ENCODE measurements at places on chromosomes 2 and 18.
A peak's percentile ranks its signal among the peaks of the same experiment; 100 is the strongest.

DNA sequence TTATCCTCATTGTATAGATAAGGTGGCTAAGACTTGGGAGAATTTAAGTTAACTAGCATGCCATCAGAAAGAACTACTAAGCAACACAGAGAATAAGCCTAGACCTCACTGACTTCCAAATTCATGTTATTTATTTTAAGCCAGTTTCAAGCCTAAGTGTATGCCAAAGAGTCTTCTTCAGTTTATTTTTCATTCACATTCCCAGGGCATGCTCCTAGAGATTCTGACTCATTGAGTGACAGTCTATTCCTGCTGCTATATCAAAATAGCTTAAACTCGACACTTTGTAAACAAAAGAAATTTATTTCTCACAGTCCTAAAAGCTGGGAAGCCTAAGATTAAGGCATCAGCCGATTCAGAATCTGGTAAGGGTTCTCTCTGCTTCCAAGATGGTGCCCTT is 467.1 kb downstream of the MBD2 start:
- DNase-seq = no peak

DNA sequence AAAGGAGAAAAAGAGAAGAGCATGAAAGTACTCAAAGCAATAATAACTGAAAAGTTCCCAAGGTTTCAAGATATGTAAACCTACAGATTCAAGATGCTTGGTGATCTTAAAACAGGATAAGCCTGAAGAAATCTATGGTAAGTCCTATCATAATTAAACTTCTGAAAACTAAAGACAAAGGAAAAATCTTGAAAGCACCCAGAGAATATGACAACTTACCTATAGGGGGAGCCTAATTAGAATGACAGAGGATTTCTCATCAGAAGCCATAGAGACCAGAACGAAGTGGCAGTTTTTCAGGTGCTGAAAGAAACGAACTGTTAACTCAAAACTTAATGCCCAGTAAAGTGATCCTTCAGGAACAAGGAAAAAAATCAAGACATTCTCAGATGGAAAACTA is 59.7 kb downstream of the XDH start:
- no peak for DNase-seq

DNA sequence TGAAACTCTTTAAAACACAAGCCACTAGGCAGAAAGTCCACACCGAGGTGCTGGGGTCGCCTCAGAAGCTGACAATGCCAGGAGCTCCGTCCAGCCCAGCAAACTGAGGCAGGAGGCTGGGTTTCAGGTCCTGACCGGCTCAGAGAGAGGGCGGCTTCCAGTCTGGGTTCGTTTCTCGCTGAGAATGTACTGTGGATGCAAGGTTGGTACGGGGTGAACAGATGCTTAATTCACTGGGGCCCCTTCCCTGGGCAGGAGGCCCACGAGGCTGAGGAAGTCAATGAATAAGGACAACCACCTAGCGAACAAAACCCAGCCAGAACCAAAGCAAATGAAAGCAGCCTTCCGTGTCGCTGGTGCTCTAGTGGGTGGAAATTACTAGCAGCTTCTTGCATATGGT is 142.0 kb downstream of the RTP5 start:
- DNase-seq = no peak

DNA sequence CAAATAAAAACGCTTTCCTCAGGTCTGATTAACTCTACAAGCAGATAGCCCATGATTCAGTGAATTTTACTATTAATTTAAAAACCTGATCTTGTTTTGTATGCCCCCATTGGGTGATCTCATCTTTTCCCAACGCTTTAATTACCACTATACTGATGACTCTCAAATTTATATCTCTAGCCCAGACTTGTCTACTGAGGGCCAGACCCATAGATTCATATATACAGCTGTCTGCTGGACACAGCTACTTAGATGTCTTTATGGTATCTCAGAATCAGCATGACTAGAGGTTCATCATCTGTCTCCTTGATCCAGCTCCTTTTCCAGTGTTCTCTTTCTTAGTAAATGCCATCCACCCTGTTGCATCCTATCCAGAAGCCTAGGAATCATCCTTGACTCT is 33.8 kb downstream of the TAF1B start:
- no peak for DNase-seq

DNA sequence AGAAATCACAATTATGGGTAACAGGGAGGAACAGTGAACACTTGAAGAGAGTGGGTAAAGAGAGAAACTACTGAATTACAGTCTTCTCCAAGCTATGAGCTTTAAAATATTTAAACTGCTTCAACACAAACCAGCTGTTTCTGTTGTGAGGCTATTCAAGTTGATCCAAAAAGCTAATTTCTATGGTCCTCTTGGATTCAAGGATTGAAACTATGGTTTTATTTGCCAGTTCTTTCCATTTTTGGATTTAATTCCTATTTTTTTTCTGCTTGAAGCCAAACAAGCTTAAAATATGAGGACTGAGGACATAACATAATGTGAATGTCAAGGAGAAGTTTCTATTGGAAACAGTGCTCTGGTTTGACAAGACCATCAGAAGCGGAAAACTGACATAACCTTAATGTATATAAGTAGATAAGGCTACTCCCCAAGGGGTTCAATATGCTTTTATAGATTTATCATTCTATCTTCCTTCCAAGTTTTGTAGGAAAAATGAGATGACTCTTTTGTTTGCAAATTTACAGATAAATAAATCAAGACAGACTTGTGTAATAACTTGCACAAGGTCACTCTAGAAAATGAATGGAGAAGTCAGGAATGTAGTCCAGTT is 60.7 kb upstream of the AQP4 start:
- DNase-seq = no peak

DNA sequence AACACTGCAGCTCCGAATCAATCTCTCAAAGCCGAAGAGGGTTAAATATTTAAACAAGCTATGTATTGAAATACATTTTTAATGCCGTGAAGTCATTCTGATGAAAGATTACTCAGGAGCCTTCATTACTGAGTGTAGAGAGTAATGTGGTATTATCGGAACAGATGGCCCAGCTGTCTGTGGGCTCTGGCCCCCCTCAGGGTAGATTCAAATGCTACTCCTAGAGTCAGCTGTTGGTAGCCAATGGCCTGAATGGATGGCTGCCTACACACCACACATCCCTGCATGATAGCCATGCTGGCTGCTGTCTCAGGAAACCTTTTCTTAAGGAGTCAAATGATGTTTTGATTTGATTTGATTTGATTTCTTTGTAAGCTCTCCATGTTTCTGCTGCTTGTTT is 732.3 kb upstream of the CELF4 start:
- peak; percentile 94 for DNase-seq

GRCh38 chr2:120886534-120887319 is 151.1 kb downstream of the GLI2 start:
- peak; percentile 86 for DNase-seq

DNA sequence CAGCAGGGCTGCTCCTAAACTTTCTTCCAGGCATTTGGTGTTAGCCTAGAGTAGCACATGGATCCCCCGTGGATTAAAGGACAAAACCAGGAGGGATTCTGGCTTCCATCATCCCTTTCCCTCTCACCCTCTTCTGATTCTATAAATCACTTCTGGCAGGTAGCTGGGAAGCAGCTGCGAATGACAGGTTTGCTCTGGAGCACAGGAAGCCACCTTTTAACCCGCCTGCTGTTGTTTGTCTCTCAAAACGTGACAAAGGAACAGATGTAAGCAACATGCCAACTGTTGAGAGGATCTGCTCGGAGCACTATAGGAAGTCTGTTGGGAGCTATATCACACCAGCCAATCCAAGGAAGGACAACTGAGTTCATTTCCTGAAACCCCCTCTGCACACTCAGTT is 101.9 kb downstream of the ACTR2 start:
- DNase-seq = peak; percentile 95

GRCh38 chr2:204948024-204948763 is 402.9 kb downstream of the PARD3B start:
- DNase-seq = no peak

GRCh38 chr2:46984642-46985476 is 69.3 kb upstream of the MCFD2 start:
- DNase-seq = no peak

GRCh38 chr2:166285215-166285614 is 90.5 kb downstream of the SCN9A start:
- DNase-seq = no peak

DNA sequence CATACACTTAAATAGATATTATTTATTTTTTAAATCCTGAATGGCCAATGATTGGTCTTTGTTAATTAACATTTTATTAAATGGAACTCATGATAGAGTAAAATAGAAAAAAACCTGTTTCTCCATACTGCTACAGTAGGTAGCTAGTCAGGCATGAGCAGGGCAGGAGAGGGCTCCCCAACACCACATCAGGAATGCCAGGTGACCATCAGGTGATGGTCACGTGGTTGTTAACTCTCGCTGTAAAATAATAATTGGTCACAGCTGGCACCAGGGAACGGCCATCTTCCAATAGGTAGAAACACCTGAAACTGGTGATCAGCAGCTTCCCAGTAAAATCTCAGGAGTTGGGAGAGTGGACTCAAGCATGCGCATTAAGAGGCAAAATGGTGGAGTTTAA is 172.2 kb downstream of the MEIS1 start:
- no peak for DNase-seq

- DNase-seq = no peak
Measured at GRCh38 chr2:33059471-33060156, 112.9 kb downstream of the LTBP1 start.

DNA sequence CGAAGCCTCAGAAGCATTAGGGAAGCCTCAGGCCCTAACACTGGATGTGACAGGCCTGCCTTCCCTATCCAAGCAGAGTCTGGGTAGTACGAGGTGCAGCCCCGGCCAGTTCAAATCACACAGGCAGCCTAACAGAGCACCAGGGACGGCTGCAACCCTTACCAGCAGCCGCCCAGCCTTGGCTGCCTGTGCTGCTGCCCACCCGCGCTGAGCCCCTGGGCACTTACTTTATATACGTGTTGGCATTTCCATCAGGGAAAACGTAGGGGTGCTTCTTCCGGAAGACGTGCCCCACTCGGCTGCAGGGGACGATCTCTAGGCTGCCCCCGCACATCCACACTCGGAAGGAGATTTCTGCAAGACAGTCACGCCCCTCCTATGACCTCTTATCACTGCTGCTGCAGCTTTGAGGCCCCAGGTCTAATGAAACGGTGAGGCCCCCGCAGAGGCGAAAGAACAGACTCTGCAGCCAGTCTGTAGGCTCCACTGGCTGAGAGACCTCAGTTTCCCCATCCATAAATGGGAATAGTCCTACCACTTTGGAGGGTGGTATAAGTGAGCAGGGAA is 124.7 kb upstream of the CAPN13 start:
- DNase-seq = no peak

GRCh38 chr2:203748331-203749126 is 42.1 kb downstream of the CD28 start:
- DNase-seq = no peak

DNA sequence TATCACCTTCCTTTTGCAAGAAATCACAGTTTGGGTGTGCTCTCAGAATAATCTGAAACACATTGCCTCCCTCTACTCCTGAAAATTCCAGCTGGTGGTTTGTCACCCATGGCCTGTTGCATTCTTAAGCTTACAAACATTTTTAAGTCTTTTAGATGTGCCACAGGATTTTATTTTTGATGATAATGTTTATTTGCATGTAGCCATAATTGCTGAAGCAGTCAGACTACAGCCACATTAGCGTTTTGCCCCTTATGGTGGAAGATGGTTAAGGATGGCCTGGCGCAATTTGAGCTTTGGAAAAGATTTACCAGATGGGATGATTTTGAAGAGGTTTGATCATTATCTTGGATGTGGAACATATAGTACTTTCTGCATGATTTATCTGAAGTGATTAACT is 439.5 kb downstream of the MEIS1 start:
- peak; percentile 83 for DNase-seq

DNA sequence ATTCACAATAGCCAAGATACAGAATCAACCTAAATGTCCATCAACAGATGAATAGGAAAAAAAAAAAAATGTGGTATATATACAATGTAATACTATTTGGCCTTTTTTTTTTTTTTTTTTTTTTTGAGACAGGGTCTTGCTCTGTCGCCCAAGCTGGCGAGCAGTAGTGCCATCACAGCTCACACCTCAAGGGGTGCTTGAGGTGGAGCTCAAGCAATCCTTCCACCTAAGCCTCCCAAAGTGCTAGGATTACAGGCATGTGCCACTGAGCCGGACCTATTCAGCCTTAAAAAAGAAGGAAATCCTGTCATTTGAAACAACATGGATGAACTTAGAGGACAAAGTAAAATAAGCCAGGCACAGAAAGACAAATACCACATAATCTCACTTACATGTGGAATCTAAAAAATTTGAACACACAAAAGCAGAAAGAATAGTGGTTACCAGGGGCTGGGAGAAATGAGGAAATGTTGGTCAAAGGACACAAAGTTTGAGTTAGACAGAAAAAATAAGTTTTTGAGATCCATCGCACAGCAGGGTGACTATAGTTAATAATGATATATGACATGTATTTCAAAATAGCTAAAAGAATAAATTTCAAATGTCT is 26.0 kb downstream of the TLK1 start:
- peak; percentile 73 for DNase-seq

DNA sequence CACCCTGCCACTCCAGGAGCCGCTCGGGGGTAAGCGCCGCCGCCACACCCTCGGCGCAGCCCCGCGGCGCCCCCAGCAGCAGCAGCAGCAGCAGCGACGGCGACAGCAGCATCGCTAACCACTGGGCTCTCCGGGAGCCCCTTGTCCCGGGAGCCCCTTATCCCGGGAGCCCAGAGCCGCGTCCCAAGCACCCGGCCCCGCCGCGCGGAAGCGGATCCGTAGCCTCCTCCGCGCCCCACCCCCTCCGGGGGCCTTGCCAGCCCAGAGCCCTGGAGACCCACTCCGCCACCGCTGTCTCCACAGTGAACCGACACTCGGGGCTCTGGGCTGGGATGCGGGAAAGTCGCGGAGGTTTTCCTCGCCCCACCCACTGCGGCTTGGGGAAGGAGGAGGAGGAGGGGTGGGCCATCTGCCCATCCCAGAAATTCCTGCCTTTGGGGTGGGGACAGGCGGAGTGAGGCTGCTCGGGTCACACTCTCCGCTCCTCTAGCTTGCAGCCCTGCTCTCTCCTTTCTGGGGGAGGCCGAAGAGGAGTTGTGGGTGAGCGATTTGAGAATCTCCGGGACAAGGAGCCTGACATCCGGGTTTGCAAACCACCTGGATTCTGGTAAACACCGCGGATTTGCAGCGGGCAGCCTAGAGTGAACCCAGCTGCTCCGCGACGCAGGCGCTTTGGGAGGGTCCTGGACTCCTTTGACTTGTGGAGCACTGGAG is at the start of gene PLA2R1:
TSS of gene PLA2R1 (minus strand) at position 324 of the 714 bp plus-strand sequence. CDS start at position 112, 212 bp downstream.
- peak; percentile 40 for DNase-seq

- no peak for DNase-seq
Measured at GRCh38 chr2:187566266-187566665, 12.0 kb upstream of the TFPI start.

- no peak for DNase-seq
Measured at GRCh38 chr2:231692847-231693246, 15.5 kb upstream of the PTMA start.
